ENCODE measurements at places on chromosomes 1 and 21. TPM values are rescaled to one million over a fixed set of nuclear protein-coding genes. Genes with fewer than 3 reads are reported as not detected.

The PACC1 gene
- total RNA-seq = 18.0 TPM

The TTLL7 gene
- total RNA-seq = 1.8 TPM

The PLA2G2D gene
- not detected for total RNA-seq

The PLA2G2F gene
- total RNA-seq = not detected

The SYTL1 gene
- total RNA-seq = 20.2 TPM

The USH2A gene
- under 0.01 TPM for total RNA-seq
